ENCODE measurements at places on chromosomes 12 and 14.

DNA sequence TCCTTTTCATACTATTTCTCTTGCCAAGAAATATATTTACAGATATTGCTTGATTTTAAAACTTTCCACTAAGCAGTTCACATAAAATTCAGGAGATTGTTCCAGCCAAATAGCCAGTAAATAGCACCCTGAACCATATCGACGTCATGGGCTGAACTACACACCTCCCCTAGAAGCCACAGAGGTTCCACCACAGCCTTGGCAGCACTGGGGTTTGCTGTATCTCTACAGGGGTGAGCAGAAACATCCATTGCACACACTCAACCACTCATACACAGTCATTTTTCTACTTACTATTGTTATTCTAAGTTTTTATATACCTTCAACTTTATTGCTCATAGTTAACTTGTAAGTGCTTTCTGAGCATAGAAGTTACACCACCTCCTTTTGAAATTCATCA lies 8.1 kb upstream of the EIF2S3B start:
- peak; percentile 28 for DNase-seq

DNA sequence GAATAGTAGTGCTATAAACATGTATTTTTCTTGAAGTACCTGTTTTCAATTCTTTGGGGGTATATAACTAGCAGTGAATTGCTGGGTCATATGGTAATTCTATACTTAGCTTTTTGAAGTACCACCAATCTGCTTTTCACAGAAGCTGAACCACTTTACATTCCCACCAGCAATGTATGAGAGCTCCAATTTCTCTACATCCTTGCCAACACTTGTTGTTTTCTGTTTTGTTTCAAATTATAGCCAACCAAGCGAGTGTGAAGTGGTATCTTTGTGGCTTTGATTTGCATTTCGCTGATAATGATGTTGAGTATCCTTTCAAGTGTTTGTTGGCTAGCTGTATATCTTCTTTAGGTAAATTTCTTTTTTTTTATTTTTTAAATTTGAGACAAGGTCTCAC lies 95.7 kb downstream of the PAPLN start:
- no peak for DNase-seq

DNA sequence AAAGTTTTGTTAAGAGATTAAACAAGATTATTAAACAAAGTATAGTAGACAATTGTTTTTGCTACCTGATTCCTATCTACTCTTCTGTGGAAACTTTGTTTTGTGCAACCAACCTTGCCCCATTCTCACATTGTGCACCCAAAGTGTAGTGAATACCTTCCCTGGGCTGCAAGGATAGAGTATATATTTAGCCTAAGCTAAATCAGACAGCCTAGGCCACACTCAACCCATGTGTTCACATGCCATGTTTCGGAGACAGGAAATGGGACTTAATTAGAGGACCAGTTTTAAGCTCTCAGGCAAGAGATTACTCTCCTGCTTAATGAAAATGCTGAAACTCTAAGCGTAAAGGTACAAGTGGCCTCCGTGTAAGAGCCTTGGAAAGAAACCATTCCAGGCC lies 734.9 kb upstream of the USP15 start:
- no peak for DNase-seq

GRCh38 chr12:52090291-52090690 lies 10.8 kb downstream of the SMIM41 start:
- DNase-seq: no peak

GRCh38 chr12:12334367-12335040 lies 15.5 kb downstream of the MANSC1 start:
- peak; percentile 34 for DNase-seq

- no peak for DNase-seq
Observed at GRCh38 chr12:94534278-94534677, 74.6 kb upstream of the CEP83 start.

DNA sequence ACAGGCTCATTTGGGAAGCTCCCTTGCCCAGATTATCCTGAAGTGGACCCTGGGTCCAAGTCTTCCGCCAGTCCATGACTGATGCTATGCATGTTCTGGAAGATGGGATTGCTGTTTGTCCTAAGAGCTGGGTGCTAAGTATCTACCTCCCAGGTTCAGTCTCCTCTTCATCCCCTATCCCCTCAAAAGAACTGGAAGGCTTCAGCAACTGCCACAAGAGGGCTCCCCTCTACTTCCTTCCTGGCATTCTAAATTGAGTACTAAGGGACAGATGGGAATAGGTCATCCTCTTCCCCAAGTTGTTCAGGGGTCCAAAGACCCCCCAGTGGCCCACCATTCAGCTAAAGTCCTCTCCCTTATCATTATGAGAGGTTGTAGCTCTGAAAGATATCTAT lies 9.0 kb upstream of the FKBP11 start:
- DNase-seq: no peak

- DNase-seq: no peak
Observed at GRCh38 chr14:69324341-69324931, 64.5 kb downstream of the GALNT16 start.

DNA sequence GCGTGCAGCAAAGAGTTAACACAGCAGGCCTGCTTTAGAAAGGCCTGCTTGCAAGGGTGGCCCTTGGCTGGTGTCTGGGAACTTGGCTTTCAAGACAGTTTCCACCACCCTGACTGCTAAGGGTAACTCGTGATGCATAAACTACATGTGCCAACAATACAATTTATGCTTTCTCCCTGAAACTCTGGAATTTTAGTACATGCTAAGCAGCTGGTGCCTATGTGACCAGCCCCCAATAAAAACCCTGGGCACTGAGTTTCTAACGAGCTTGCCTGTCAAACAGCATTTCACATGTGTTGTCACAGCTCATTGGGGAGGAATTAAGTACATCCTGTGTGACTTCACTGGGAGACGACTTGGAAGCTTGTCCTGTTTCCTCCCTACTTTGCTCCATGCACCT lies 133.1 kb downstream of the SLC5A8 start:
- no peak for DNase-seq

DNA sequence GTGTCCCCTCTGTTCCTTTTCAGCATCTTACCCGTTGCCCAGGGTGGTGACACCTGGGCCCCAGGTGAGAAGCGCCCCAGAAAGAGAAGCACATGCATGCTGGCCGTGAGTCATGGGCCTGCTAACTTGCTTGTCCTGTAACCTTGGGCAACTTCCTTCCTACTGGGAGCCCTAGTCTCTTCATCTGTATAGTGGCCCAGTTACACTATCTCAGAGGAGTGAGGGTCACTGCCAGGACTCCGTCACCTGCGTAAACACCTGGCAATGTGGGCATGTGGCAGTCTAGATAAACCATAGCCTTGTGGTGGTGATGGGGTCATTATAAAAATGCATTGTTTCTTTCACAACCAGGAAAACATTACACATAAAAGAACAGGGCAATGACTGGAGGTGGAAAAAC lies 125.2 kb downstream of the SLC25A47 start:
- no peak for DNase-seq

- no peak for DNase-seq
Observed at GRCh38 chr14:38391334-38391733, 135.4 kb upstream of the CLEC14A start.

DNA sequence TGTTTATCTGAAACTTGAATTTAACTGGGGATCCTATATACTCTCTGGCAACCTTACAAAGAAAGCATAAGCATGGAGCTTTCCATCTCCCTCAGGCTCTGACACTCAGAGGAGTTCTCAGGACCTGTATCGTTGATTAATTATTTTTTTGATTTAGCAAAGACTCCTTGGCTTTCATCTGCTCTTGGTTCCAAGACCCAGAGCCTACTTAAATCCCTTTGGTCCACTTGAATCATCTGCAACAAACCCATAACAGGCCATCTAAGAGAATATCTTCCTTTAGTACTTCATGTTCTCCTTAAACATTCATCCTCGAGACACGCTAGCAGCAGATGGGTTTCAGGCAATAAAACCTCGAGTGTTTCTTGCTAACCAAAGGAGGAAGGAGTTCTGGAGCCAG lies 85.4 kb downstream of the ZFP36L1 start:
- DNase-seq: no peak

DNA sequence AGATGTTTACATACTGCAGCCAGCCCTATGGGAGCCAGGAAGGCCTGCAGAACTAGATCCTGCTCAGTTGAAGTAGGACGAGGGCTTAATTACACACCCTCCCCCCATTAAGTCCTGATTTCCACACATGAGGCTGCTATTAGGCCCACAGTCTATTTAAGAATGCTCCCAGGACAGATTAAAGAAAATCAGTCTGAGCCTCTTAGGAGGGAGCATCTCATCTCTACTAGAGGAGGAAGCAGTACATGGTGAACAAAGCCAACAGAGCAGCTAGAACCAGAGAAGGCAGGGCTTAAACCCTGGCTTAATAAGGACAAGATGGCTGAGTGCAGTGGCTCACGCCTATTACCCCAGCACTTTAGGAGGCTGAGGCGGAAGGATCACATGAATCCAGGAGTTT lies 55.8 kb upstream of the ARHGAP5 start:
- DNase-seq: no peak

Measured in effector CD8-positive, alpha-beta T cell (primary cell).